Renal cortex interstitium (tissue), 15 donors: ENCODE measurements at places on chromosomes 7 and 10. TPM values are rescaled to one million over a fixed set of nuclear protein-coding genes. Genes with fewer than 3 reads are reported as not detected.

VAX1 gene
- polyA plus RNA-seq = not detected

CPVL gene
- polyA plus RNA-seq = 51.6 TPM

REEP3 gene
- polyA plus RNA-seq = 34.2 TPM

TMEM225B gene
- polyA plus RNA-seq = 2.7 TPM

CLIP2 gene
- polyA plus RNA-seq = 28.7 TPM

GATA3 gene
- 78.2 TPM for polyA plus RNA-seq

SORBS1 gene
- polyA plus RNA-seq = 35.2 TPM

FGFBP3 gene
- polyA plus RNA-seq = 3.6 TPM

TMEM184A gene
- 11.1 TPM for polyA plus RNA-seq

EPO gene
- not detected for polyA plus RNA-seq
